ENCODE measurements at places on chromosomes 7 and 10.

GRCh38 chr10:103506061-103506460, 12.6 kb downstream of the NEURL1 start:
- DNase-seq: no peak

DNA sequence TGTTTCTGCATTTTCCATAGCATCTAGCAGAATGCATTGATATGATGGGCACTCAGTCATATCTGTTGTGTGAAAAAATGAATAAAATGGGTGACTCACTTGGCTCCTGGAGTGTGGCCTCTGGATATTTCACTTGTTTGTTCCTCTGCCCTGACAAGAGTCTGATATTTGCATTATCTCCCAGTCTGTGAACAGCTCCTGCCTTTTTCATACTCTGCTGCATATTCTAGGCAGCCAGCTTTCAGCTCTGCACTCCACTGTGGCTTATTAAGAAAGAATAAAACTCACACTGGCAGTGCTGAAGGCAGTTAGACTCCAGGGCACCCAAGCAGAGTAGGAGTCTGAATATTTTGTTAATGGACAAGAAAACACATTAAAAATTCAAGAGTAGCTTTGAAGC, 623.9 kb downstream of the SORCS1 start:
- DNase-seq: no peak

DNA sequence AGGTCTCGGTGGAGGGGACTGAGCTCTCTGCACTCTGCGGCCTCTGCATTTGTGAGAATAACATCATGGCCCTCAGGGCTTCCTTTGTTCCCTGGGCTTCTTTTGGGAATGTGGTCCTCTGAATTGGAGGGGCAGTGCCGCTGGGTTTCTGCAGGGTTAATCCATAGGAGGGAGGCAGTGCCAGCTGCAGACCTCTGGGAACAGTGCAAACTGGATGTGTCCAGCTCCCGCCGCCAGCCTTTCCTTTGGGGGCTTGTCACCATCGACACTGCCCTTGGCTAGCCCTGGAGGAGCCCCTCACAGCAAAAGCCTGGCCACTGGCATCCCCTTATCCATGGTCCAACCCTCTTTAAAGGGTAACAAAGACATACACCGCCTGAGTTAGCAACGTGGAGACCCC, 174.0 kb downstream of the WDR37 start:
- no peak for DNase-seq

DNA sequence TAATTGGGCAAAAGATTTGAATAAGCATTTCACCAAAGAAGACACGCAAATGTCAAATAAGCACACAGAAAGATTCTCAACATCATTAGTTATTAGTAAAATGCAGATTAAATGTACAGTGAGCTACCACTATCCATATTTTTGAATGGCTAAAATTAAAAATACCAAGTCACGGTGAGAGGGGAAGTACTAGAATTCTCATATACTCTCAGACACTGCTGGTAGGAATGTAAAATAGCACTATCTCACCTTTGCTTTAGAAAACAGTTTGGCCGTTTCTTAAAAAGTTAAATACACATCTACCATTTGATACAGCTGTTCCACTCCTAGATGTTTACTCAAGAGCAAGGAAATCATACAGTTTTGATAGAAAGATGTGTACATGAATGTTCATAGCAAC, 115.8 kb upstream of the CELF2 start:
- no peak for DNase-seq

GRCh38 chr7:128886391-128887168, 23.9 kb downstream of the ATP6V1F start:
- no peak for DNase-seq

DNA sequence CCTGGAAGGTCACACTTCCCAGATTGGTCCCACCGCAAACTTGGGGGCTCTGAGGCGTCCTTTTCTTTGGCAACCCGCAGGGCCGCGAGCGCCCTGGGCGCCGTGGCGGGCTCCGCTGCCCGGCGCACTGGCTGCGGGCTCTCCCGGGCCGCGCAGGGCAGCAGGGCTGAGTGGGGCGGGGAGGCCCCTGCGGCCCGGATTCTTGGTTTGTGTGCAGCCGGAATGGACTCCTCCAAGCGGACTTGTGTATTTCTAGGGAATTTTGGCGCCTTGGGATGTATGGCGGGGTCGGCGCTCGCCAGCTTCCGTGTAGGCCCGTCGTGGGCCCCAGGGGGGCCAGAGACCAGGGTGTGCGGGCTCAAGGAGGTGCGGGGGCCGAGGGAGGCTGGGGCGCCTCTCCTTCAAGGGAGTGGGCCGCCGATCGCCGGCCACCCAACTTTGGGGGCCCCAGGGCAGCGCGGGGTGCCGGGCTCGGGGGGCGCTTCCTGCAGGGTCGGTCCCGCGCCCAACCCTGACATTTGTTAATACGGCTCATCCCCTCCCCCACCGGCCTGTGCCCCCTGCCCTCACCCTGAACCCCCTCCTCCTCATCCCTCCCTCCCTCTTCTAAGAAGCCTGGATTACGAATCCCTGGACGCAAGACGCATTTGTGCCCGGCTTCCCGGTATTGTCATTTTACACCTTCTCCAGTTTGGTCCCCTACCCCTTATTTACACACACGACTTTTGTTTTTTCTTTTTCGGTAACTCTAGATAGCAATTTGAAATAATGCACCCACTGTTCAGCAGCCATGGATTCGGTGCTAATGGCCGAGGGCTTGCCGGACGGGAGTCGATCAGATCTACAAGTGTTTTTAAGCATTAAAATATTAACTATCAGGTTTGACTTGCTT, 2.5 kb downstream of the TCF7L2 start:
- no peak for DNase-seq

DNA sequence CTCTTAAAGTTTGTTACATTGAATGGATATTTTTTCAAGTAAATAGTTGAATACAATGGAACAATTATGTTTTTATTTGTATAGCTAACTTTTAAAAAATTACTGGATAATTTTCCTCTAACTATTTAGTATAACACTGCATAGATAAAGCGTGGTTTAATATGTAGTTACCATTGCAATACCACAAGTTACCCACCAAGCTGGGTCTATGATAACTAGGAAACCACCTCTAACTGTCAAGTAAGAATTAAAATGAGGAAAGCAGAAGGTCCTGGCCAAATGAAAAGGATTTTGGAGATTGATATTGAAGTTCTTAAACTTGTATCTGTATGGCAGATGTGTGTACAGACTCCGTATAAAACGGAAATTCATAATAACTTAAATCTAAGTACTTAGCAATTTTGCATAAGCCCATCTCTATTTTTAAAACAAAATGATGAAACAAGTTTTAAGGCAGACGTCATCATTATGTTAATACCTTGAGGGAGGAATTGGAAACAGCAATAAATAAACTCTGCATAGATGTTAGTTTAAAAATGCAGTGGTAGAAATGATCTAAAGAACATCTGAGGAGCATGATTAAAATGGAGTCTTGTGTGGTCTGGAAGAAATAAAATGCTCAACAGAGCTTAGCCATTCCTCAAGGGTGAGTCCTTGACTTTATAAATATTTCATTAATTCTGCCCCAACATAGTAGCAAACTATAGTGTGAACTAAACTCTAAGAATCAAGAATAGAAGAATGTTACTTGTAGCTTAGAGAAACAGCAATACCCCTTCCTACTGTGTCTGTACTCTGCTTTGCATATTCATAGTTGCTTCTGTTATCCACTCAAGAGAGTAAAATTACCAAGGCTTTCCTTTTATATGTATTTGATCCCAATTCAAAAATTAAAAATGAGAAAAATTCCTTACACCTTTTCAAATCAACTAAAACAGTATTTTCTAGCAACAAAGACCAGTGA, 206.4 kb upstream of the FERD3L start:
- DNase-seq: no peak

GRCh38 chr7:94710256-94710655, 54.3 kb upstream of the SGCE start:
- no peak for DNase-seq

- no peak for DNase-seq
These were observed 55.9 kb downstream of the PDIA4 start for GRCh38 chr7:148972375-148972774.

- DNase-seq: no peak
These were observed 84.7 kb downstream of the CACNA2D1 start for GRCh38 chr7:82358923-82359322.
